Activated T-helper 1 cell treated with Interleukin-2 at 50 U/mL for 16 hours (primary cell): ENCODE measurements at places on chromosomes 1 and 21.

GRCh38 chr1:93715529-93716126, 34.0 kb upstream of the BCAR3 start:
- DNase-seq: no peak

GRCh38 chr1:85372683-85373377, 92.1 kb downstream of the DDAH1 start:
- no peak for DNase-seq

DNA sequence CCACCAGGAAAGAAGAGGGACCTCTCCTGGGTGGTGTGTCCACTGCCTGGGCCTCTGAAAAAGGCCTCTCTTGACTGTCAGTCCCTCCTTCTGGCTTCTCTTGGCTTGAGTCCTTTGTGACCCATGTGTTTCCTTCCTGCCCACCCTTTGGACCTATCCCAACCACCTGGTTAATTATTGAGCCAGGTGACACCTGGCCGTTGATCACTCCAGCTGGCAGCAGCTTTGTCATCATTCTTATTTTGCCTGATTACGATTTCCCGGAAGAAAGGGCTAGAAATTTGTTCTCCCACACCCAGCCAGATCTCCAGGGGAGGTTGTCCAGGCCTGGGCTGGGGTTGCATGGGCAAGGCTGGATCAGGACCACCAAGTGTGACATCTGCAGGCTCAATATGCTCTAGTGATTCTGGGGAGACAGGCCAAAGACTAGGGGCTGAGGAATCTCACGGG, 24.8 kb downstream of the CSF1 start:
- DNase-seq: no peak

DNA sequence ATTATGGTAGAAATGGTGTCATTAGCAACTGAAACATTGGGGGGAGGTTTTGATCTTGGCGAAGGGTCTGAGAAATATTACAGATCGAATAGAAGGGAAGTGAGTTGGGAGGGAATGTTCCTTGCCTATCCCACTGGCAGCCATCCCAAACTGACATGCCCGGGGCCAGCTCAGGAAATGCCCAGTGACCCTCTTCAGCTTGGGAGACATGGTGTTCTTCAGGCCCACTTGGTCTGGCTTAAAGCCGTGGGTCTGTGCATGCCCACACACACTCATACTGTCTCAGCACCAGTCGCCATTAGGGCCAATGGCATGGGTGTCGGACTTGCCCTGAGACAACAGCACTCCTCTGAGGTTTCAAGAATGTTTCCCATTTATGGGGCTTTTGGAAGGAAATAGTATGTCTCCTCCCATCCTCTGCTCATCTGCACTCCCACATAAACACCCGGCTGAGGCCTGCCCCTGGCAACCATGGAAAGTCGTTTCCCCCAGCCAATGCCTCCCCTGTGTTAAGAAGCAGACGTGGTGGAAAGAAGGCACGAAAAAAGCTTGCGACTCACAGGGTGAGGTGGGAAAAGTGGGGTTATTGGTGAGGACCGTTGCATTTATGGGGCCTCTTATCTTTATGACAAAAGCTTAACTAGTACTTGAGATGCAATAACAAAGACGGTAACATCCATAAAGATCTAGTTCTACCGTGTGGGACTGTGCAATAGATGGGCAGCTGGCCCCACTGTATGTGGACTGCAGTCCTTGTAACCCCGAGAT, 2.0 kb downstream of the RNF186 start:
- no peak for DNase-seq

DNA sequence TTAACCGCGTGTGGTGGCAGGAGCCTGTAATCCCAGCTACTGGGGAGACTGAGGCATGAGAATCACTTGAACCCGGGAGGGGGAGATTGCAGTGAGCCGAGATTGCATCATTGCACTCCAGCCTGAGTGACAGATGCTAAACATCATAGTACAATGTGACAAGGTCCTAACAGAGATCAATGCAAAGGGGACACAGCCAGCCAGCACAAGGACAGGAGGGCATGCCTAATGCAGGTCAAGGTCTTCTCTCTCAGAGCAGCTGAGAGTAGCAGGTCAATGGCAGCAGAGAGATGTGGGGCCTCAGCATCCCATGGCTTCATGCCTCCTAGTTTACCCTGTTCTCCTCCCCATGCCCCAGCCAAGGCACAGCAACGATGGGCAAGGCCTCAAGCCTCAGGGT, 3.0 kb upstream of the SMIM11 start:
- DNase-seq: no peak

DNA sequence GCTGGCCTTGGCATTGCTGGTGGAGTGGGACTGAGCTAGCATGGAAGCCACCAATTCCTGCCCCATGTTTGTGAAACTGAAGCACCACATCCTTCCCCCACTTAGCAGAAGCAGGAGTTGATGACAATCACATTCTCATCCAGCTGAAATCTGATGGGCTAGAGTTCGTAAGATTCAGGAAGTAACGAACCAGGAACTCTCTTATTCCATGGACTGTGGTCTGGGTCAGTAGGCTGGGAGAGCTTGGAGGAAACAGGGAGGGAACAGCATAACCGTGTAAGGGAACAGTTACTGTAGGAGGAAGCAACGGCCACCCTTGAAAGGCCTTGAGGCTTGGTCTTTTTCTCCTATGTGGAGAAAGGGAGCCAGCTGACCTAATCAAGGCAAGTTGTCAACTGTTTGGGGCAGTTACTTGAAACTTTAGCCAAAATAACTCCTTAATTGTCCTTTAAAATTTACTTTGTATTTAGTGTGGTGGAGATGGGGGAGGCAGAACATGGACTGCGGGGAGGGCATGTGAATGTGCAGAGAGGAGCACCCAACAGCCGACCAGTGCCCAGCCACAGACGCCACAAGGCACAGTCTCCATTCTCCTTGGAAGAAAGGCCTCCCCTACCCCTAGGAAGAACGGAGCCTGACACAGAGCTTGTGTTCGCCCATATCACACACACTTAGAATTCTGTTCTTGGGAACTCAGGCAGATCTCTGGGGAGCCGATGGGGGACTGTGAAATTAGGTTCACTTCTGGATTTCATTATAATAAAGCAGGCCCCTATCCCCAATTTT, 2.0 kb upstream of the COQ8A start:
- DNase-seq: no peak

- DNase-seq: no peak
These were observed 196.5 kb downstream of the TPR start for GRCh38 chr1:186178426-186179043.

DNA sequence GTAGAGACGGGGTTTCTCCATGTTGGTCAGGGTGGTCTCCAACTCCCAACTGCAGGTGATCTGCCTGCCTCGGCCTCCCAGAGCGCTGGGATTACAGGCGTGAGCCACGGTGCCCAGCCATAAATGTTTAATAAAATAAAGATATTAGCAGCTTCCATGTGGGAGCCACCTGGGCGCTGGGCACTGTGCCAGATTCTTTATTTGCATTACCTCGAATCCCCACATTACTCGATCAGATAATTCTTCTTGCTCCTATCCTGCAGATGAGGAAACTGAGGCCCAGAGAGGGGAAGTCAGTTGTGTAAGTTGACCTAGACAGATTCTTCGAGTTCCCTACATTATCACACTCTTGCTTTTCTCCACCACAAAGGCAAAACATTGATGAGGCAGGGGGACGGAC, 24.9 kb upstream of the TENT5B start:
- no peak for DNase-seq

DNA sequence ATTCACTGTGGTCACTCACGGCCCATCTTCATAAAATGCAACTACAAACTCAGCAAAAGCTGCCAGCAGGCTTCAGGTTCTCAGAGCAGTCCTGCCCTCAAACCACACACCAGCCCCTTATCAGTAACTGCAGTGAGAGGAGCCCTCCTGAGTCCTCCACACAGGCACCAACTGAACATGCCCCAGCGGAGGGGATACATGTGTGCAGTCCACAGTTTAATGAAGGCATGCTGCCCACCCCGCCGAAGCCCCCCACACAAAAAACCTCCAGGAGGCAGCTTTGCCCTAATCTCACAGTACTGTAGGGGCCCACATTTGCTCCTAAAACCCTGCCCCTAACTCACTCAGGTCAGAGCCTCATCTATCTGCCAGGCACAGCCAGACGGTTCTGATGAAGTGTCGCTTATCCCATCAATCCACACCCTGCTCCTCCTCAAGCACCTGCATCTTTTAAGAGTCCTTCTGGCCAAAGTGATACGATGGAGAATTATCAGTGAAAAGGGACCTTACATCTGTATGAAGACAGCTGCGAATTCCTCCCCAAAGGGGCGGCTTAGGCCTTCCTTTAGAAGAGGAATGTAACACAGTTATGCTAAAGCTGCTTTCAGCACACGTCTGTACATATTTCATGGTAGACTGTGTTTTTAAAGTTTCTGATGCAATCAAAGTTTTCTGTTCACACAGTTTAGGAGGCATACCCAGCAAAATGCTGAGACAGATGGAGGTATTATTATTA, 3.5 kb downstream of the ABCB10 start:
- DNase-seq: no peak

- no peak for DNase-seq
These were observed 16.7 kb downstream of the HMGN1 start for GRCh38 chr21:39332175-39332574.

- DNase-seq: no peak
These were observed 18.2 kb upstream of the MPZL1 start for GRCh38 chr1:167703557-167703956.

GRCh38 chr1:110505596-110505995, 13.4 kb downstream of the KCNA10 start:
- DNase-seq: no peak

DNA sequence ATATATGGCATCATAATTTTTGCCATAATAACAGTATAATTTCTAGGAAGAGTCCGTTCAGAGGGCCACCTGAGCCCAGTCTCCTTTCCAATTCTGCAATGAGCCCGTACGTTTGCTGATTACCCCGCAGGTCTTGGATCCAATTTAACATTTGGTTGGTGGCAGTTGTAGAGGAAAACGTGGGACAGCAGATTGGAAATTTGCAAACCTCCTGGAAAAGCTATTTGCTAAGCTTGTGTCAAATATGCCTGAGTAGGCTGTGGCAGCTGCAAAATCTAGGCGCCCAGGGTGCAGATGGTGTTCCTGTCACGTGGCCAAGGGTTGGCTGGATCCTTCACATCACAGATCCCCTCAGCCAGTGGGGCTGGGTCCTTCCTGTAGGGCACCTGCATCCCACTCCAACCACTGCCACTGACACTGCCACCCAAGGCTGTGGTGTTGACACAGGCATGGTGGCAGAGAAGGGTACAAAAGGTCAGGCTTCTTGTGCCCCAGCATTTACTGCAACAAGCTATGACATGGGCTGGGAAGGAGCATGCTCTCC, 174.8 kb upstream of the SYT6 start:
- no peak for DNase-seq

GRCh38 chr1:152325111-152325510, at the start of gene FLG:
FLG (minus strand) TSS chr1:152325239; CDS start chr1:152315456, 9,783 bp downstream.
- DNase-seq: no peak

GRCh38 chr1:162033428-162033827, 9.8 kb upstream of the OLFML2B start:
- DNase-seq: no peak

DNA sequence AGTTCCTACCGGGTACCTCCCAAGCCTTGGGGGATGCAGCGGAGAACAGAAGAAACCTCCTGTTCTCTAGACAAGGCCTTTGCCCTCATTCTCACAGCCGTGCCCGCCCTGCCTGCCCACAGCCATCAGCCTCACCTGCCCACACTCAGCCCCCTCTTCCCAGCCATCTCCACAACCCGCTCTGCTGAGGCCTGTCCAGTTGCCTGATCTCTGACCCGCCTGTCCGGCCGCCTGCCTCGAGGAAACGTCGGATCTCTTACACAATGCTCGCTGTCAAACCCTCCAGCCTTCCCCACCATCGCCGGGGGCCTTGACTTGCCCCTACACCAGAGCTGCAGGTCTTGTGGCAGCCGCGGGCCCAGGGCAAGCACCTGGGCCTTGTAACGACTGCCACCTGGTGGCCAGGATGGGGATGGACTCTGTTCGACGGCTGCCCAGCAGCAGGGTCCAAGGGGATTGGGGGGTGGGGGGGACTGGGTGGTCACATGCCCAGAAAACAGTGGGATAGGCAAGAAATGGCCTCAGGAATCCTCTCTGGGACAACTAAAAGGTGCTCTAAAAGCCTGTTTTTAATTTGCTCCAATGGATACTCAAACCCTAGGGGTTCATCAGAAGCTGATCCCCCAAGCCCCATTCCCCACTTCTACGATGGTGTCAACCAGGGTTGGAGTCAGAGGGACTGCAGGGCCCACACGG, 31.0 kb downstream of the SLC45A1 start:
- DNase-seq: peak; percentile 50

DNA sequence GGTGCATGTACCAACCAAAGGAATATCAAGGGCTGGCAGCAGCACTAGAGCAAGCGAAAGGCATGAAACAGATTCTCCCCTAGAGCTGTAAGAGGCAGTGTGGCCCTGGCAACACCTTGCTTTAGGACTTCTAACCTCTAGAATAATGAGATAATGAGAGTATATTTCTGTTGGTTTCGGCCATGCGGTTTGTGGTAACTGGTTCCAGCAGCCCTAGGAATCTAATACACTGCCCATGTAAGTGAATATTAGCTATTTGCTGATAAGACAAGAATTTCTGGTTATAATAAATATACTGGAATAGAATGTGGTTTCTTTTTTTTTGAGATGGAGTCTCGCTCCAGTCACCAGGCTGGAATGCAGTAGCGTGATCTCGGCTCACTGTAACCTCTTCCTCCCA, 199.4 kb downstream of the GABPA start:
- no peak for DNase-seq

DNA sequence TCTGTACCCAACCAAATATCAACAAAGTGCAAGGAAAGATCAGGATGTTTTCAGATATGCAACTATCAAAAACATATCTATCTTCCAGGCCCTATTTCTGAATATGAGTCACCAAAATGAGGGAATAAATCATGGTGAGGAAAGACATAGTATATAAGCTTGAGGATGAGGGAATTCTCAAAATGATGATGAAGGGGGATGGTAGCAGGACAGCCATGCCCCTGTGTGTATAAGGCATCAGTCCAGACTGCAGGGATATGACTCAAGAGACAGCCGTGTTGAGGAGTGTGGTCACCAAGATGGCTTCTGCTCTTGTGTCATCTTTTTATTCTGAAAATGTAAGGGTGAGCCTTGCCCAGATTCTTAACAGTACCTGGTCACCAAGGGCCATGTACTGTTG, 4.4 kb upstream of the WDR64 start:
- DNase-seq: no peak

GRCh38 chr1:221230605-221231004, 351.4 kb downstream of the HLX start:
- DNase-seq: no peak

GRCh38 chr1:208616776-208617175, 372.6 kb upstream of the PLXNA2 start:
- no peak for DNase-seq

DNA sequence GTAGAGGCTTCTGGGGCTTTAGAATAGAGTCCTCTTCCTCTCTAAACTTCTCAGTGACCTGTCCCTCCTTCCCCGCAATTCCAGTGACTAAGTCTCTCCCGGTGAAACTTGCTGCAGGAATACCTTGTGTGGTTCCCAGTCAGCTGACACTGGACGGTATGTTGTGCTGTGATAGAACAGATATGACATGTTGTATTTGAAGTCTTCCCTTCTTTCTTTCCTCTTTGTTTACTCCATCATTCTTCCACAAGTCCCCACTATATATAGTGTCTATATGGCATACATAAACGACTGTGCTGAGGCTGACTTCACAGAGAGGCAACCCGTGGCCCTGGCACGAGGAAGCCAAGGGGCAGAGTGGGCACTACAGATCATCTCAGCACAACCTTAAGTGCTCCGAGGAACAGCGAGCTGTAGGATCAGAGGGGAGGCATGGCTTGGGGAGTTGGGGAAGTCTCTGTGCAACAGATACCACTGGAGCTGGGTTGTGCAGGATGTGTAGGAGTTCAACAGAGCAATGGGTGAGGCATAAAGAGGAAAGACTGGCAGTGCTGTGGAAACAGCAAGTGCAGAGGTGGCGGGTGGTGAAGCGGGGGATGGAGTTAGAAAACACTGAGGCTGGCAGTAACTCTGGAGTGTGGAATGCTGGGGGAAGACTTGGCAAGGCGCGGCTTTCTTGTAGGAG, 237.8 kb downstream of the TRABD2B start:
- DNase-seq: no peak
